Uterus (tissue), 4 donors: ENCODE measurements at places on chromosomes 11 and 22. TPM values are rescaled to one million over a fixed set of nuclear protein-coding genes. Genes with fewer than 3 reads are reported as not detected.

The TMPRSS6 gene
- total RNA-seq = not detected

GRCh38 chr22:40452730-40453487, 82.5 kb downstream of the SGSM3 start:
- no peak for DNase-seq

DNA sequence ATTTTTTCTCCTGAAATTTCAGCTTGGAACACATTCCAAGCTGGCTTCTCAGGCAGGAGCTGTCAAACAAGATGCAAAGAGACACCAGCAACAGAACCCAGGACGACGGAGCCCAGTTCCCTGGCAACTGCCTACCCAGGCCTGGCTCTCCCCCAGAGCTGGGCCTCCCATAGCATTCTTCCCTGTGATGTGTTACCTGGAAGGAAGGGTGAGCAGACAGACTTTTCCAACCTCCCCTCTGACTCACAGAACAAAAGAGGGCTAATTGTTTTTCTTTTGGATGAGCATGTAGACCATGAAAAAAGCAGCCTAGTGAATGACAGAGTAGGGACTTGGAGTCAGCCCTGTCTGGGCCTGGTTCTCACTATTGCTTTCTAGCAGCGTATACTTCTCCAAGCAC, 55.3 kb upstream of the BMAL1 start:
- no peak for DNase-seq

The AMPD3 gene
- 1.2 TPM for total RNA-seq

The RANBP1 gene
- total RNA-seq = 77.6 TPM

The HBG2 gene
- not detected for total RNA-seq

GRCh38 chr22:42562279-42562678, 8.5 kb downstream of the SERHL2 start:
- DNase-seq = no peak

DNA sequence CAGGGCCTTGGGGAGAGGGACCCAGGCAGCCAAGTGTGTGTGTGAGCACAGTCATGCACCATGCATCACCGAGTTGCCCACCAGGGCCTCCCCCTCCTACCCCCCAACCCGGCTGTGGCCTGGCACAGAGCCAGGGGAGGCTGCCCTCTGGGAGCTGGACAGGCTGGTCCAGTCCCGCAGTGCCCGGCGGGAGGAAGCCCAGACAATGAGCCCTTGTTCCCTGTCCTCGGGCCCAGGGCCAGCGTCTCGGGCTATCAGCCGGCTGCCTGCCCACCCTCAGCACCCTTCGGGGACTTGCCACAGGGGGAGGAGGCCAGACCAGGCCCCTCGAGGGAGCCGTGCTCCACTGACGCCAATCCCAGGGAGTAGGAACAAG, 4.5 kb downstream of the LRRC75B start:
- DNase-seq = no peak

DNA sequence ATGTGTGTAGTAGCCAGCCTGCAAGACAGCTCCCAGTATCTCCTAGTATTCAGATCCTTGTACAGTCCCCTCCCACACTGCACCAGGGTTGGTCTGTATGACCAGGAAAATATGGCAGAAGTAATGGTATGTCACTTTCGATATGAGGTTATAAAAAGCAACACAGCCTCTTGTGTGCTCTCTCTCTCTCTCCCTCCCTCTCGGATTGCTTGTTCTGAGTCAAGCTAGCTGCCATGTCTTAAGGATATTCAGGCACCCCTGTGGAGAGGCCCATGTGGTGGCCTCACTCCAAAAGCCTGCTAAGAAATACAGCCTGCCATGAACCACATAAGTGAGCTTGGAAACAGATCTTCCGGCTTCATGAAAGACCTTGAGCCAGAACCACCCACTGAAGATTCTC, 25.4 kb downstream of the FXYD6 start:
- DNase-seq = peak; percentile 65

The SLC22A8 gene
- not detected for total RNA-seq

- DNase-seq = no peak
These were observed 231.8 kb downstream of the ETS1 start for GRCh38 chr11:128355558-128355957.

The GSTT2B gene
- 5.1 TPM for total RNA-seq

GRCh38 chr11:104688731-104689130, 209.5 kb downstream of the CASP12 start:
- no peak for DNase-seq

DNA sequence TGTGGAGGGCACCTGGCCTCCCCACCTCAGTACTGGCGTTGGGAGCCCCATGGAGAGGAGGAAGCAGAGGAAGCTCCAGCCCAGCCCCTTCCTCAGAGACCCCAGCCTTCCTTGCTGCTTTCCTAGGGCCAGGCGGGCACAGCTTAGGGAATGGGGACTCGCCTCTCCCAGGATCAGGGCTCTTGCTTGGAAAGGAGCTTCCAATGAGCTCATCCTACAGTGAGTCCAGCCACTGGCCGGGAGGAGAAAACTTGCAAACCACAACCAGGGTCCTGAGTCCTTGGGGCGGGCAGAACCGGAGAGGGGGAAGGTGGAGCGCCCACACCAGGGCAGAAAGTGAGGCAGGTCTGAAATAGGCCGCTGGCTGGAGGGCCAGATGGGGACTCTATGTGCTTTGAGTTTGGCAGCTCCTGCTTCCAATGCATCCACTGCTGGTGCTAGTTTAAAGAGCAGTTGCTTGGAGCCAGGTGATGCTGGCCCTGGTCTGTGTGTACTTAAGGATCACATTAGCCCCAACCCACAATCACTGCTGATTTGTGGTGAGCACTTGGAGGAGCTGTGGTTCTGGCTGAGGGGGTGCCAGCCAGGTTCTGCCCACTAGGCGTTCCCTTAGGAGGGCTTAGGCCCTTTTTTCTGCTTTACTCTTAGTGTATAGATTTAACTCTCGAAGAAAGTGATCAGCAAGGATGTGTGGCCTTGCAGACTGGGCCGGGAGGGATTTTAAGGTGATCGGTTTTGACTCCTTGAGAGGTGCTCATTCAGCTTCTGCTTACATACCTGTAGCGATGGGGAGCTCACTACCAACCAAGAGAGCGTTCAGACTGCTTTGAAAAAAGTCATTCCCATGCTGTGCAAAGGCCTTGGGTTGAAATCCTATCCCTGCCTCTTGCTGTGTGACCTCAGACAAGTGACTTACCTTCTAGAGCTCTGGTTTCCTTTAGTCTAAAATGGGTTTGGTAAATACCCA, 81.9 kb downstream of the TP53I11 start:
- DNase-seq = no peak

DNA sequence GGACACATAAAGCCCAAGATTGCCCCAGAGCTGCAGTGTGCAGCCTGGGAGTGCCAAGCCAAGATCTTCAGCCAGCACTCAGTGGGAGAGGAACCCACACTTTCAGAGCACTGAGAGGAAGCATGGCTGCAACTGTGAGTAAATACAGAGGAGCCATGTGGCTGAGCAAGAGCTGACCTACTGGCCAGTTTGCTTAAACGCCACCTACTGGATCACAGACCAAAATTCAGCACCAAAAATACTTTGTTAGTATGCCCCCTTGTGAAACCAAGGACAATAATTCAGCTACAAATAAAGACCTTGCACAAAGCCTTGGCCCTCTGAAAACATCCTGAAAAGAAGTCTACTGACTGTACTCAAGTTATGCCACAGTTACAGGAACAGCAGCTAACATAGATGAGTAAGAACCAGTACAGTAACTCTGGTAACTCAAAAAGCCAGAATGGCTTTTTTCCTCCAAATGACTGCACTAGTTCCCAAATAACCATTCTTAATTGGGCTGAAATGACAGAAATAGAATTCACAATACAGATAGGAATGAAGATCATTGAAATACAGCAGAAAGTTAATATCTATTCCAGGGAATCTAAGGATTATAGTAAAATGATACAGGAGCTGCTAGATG, 10.1 kb upstream of the OR4A15 start:
- no peak for DNase-seq

GRCh38 chr11:1920128-1920908, 815 bp downstream of the TNNT3 start:
- DNase-seq = no peak

- DNase-seq = peak; percentile 70
These were observed 39.1 kb upstream of the CREB3L1 start for GRCh38 chr11:46238078-46238966.

The PRRG4 gene
- 0.51 TPM for total RNA-seq

DNA sequence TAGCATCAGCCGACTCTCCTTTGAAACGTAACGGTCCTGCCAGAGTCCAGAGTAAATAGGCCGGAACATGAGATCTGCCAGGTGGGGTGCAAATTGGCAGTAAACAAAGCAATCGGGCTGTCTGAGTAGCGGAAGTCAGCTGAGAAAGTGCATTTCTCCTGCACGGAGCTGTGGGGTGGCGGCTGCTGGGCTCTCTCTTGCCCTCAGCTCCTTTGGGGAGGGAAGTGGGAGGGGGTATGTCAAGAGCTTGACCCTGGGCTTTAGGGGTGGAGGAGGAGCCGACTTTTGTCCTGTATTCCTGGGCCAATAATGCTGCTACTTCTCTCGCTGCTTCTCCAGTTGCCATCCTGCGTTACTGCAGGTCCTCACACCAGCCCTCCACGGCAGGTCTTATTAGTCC, 11.6 kb downstream of the GRIK4 start:
- DNase-seq = no peak

- no peak for DNase-seq
These were observed 86.7 kb downstream of the SWAP70 start for GRCh38 chr11:9750551-9750950.

DNA sequence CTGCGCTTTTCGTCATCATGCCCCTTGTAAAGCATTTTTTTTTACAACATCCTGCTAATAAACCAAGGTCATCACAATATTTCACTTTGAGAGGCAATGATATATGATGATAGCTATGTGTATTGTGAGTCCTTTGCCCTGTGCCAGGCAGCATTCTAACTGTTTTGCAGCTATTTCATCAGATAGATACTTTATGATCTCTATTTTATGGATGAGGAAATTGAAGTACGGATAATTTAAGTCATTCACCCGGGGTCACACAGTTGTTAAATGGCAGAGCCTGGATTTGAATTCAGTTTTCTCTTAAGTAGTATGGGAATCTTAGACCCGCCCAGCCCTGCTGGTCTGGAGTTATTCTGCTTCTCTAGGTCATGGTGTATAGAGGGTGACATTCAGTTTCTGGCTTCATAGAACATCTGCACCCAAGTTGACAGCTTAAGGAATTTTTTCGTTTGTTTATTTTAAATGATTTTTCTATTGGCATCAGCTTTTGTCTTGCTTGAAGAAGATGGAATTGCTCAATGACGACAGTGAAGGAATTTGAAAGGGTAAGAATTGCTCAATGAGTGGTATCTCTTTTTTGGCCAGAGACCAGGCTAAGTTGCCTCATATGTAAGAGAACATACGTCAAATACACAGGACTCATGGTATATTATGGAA, 926 bp downstream of the PRR5L start:
- no peak for DNase-seq

DNA sequence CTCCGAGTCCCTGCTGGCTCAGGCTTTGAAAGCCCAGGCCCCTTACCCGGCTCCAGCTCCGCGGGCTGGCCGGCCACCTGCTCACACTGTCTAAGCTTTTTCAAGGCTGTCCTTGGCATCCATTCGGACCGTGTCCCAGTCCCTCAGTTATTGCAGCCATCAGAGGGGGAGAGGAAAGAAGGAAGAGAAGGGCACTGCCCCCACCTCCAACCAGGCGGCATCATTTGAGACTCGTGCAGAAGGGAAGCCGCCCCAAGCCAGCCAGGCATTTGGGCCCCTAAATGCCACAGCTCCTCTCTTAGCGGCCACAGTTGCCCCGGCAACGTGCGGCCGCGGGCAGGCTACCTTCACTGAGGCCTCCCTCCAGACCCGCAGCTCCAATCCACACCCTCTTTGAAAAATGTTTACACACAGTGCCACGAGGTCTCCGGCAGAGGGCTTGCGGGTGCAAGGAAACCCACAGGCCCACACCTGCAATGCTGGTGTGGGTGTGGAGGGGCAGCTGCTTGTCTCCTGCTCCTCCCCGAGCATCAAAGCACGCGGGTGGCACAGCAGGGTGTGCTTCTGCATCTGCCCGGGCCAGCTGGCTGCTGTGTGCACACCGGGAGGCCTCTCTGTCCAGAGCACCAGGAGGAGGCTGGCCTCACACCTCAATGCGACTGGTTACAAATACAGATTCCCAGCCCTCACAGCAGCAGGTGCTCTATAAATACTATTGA, 124.4 kb downstream of the CTTN start:
- no peak for DNase-seq

The PANX3 gene
- total RNA-seq = not detected
